ENCODE measurements at places on chromosomes 3 and 15. TPM values are rescaled to one million over a fixed set of nuclear protein-coding genes. Genes with fewer than 3 reads are reported as not detected.
A peak's percentile ranks its signal among the peaks of the same experiment; 100 is the strongest.

DNA sequence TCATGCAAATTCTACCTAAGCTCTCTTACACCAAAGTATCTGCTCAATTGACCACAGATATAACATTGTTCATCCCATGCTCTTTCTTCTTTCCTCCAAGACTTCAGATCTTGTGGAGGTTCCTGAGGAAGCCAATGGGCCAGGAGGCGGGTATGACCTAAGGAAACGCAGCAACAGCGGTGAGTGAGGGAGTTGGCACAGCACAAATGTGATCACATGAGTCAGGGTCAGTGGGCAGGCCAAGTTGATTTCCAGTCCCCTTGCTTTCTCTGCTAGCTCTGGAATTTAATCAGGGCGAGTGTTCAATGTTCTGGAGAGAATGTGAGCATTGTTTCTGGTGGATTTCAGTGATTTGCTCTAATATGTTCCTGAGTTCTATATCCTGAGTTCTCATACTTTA is 112.7 kb downstream of the STAC start:
- no peaks in the 10 kb centered on the region for H3K36me3 ChIP-seq
- no peak for DNase-seq
- peaks cover 30% of the 10 kb centered on the region for H3K4me1 ChIP-seq

GRCh38 chr15:84983294-84983693 is 1.6 kb downstream of the PDE8A start:
- H3K27me3 ChIP-seq = peaks cover 56% of the 10 kb centered on the region
- H3K4me1 ChIP-seq = 0 out of 2 replicates have a peak, but pooled peaks cover 8% of the 10 kb centered on the region
- H3K4me3 ChIP-seq = peak overlapping the region; percentile 90
- no peak overlapping the region for H3K27ac ChIP-seq

DNA sequence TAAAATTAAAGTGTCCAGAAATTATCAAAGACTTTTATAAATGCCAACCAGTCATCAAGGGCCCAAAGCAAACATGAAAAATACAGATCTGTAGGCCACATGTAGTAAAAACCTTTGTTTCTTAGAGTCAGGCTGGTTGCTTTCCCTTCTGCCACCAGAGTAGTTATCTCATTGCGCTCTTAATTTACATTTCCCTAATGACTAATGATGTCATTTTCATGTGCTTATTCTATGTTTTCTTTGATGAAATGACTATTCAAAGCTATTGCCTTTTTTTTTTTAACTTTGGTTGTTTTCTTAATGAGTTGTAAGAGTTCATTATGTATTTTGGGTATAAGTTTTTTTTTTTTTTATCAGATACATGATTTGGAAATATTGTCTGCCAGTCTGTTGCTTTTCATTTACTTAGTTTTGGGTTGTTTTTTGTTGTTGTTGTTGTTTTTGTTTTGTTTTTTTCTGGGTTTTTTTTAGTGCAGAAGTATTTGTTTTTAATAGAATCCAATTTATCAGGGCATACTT is 140.6 kb downstream of the HCN4 start:
- H3K4me3 ChIP-seq = no peak overlapping the region
- H3K36me3 ChIP-seq = no peaks in the 10 kb centered on the region
- H3K4me1 ChIP-seq = peaks cover 13% of the 10 kb centered on the region
- H3K27ac ChIP-seq = no peak overlapping the region
- DNase-seq = no peak

DNA sequence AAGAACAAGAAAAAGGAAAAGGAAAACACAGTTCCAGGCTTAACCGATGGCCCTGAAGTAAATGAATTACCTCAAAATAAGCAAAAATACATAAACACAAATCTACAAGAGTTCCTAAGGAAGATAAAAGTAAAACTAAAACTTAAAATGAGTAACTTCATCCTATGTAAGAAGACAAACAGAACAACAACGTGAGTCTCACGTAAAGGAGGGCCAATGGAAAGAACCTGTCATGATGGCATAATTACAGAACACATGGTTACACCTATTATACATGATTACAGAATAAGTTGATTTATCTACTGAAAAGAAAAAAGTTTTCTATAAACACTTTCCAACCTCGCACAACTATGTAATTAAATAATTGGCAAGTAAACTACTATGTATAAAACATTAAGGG is 42.1 kb downstream of the ADAM10 start:
- H3K4me1 ChIP-seq = no peaks in the 10 kb centered on the region
- no peak overlapping the region for H3K4me3 ChIP-seq
- no peaks in the 10 kb centered on the region for H3K27me3 ChIP-seq
- DNase-seq = no peak
- H3K27ac ChIP-seq = no peak overlapping the region
- H3K36me3 ChIP-seq = no peaks in the 10 kb centered on the region

Gene STRIT1
- total RNA-seq = not detected

Gene XXYLT1
- total RNA-seq = 34.8 TPM
